ENCODE measurements at places on chromosomes 13 and 19.
A peak's percentile ranks its signal among the peaks of the same experiment; 100 is the strongest.

DNA sequence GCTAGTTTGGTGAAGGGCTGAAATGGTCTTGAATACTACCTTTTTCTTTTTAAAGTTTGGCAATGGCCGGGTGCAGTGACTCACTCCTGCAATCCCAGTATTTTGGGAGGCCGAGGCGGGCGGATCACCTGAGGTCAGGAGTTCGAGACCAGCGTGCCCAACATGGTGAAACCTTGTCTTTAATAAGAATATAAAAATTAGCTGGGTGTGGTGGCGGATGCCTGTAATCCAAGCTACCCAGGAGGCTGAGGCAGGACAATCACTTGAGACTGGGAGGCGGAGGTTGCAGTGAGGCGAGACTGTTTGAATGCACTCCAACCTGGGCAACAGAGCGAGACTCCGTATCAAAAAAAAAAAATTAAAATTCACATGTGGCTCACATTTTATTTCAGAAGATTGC, 880 bp upstream of the ZNF723 start:
- no peak for DNase-seq

DNA sequence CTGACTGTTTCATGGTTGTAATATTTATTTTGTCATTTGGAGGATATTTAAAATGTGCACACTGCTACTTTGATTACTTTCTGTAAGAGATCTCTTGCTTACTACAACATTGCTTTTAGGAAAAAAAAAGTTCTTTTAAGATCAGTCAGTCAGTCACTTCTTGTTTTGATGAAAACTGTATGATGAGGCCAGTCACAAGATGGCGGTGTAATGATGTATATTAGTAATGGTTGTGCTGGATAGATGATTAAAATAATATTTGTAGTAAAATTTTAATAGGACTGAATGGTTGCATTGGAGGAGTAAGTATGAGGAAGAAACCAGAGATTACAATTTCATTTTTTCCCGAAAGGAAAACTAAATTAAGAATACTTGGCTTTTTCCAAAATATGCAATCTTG, 2411.1 kb downstream of the PCDH9 start:
- DNase-seq = no peak

GRCh38 chr13:24134231-24134630, 26.3 kb upstream of the SPATA13 start:
- no peak for DNase-seq

GRCh38 chr13:110272651-110273050, 34.3 kb downstream of the COL4A1 start:
- DNase-seq = no peak

- DNase-seq = no peak
Observed at GRCh38 chr13:75704927-75705288, 68.8 kb downstream of the LMO7 start.

- DNase-seq = peak; percentile 90
Observed at GRCh38 chr13:99374994-99375737, 68.0 kb upstream of the GPR183 start.
